ENCODE measurements at places on chromosomes 7 and 10.

GRCh38 chr7:75842836-75843446 lies 29.3 kb upstream of the CCL24 start:
- DNase-seq = peak; percentile 87

DNA sequence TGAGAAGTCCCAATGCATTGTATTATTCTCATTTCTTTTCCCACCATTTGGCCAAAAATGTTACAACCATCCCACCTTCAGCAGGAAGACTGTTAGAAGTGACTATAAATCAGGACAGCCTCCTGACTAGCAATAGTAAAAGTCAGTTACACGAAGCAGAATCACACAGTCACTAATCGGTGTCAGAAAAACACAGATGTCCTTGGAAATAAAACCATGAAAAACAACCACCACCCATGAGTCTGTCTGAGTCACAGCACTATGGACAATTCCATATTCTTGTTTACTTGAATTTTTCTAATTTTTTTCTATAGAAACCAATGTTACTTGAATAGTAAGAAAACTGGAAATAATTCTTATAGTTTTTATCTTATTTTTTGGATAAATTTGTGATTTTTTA lies 81.9 kb upstream of the FRMD4A start:
- no peak for DNase-seq

GRCh38 chr10:124692100-124692446 lies 52.1 kb downstream of the FAM53B start:
- DNase-seq = no peak

DNA sequence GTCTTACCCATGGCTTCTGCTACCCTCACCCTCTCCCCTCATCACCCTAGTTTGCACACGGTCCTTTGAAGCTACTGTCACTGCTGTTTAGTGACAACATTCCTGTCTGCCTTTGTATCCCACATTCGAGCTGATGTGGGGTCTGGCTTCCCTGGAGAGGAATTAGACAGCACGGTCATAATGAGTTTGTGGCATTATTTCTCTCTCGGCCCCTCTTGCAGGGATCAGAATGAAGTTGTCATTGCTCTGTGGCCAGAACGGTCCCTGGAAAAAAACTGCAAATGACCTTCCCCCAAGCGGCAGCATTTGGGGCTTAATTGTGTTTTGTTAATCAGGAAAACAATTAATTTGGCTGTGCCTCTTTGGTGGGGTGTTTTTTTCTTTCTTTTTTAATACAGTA lies 317.2 kb upstream of the PODXL start:
- DNase-seq = no peak

- DNase-seq = no peak
Observed at GRCh38 chr7:16264036-16264819, 157.1 kb downstream of the CRPPA start.

DNA sequence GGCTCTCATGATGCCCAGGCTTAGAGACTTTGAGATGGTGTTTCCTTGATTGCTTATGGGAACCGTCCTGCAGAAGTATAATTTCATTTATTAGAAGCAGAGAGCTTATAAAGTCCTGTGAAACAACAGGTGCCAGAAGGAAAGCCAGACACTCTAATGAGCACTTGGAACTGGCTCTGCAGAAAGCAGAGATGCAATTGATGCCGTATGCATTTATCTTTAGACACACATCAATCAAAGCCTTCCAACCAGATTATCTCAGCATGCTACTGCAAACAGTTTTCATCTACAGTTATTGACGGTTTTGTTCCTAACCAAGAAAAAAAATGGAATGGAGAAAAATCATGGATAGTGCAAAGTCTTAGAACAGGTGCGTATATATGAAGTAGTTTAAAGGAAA lies 371.7 kb upstream of the PRKCQ start:
- no peak for DNase-seq

DNA sequence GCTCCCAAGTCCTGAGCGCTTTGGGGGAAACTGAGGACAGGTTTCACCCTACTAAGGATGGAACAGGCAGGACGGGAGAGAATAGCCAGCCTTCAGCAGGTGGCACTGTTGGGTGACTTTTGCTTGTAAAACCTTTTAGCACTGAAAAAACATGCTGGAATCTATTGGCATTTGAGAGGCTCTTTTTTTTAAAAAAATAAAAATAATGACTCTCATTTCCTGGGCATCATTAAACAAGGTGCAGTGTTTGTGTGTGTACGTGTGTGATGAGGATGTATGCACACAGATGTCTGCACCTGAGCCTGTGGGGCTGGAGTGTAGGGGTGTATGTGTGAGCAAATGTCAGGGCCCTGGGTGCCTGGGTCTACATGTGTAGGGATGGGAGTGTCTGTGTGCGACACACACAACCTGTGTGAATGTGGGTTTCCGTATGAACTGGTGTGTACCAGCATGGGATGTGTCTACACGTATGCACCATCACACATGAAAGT lies 177.9 kb downstream of the RPS24 start:
- peak; percentile 24 for DNase-seq

DNA sequence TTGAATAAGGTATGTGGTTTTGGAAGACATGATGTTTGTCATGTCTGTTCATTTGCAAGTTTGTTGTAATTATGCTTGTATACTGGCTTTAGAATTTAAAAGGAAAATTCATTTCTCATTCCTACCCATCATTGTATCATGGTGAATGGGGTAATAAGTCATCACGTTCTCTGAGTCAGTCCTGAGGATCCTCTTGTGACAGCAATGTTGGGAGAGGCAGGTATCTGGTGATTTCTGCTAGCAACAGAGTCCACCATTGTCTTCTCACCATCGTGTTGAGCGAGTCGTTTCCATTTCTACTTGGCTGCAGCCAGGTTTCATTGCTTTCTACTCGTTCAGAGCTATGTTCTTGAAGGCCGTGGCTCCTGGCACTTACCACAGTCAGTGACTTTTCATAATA lies 16.3 kb downstream of the CUL1 start:
- DNase-seq = no peak

DNA sequence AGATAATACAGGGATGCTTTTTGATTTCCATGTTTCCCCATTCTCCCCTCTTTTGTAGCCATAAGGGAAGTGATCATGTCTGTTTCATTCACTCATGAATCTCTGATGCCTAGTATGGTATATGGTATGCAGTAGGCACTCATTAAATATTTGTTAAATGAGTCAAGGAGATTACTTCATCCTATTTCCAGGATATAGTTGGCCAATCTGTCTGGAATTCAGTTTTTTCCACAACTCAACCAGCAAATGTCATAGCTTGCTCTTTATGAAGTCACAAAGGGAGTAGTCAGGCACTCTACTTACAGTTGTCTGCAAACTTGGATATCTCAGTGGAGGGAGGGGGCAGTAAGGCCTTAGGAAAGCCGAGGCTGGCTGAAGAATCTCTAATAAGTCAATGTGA lies 853.6 kb downstream of the LRMDA start:
- DNase-seq = no peak

GRCh38 chr7:129468547-129468946 lies 33.8 kb upstream of the SMKR1 start:
- no peak for DNase-seq

DNA sequence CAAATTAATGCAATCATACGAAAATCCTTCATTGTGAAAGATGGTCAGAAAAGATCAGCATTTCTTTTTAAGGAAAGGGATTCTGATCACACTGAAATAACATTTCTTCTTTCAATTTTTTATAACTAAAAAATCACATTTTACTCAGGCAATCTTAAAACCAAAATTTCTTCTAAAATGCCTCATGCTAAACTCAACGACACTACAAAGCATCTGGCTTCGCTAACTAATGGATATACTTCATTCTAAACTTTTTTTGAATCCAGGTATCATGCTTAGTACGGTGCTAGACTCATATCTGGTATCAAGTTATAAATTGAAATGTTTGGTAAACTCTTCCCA lies 100.4 kb downstream of the CUBN start:
- no peak for DNase-seq

DNA sequence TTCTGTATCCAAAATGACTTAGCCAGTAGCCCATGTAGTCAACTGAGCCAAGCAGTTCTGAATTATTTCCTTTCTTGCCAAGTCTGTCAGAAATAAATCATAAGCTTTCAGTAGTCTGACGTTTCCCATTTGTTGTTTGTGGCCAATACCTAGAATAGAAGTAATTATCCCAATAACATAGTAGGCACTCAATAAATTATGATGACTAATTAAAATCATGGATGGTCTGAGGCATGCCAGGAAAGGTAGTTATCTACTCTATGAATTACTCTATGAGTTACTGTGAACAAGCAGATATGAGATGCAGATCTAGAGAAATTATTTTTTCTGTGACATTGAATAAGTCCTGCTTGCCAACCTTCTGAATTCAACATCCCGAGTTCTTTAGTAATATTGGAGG lies 2.3 kb downstream of the CABCOCO1 start:
- DNase-seq = no peak

DNA sequence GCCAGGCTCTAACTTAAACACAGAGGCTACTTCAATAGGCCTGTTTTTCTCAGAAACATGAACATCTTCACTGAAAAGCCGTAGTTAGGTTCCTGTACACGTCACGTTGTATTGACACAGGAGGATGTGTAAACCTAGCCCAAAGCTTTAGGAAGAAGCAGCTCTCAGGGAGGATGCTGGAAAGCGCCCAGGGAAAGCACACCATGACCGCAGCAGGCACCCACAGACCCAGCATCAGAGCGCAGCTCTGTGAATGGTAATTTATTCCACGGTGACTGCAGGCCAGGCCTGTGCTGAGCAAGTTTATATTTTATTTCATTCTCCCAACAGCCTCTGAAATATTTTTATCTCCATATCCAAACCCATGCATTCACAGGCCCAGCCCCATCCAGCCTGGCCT lies 51.1 kb downstream of the ASB13 start:
- DNase-seq = no peak

DNA sequence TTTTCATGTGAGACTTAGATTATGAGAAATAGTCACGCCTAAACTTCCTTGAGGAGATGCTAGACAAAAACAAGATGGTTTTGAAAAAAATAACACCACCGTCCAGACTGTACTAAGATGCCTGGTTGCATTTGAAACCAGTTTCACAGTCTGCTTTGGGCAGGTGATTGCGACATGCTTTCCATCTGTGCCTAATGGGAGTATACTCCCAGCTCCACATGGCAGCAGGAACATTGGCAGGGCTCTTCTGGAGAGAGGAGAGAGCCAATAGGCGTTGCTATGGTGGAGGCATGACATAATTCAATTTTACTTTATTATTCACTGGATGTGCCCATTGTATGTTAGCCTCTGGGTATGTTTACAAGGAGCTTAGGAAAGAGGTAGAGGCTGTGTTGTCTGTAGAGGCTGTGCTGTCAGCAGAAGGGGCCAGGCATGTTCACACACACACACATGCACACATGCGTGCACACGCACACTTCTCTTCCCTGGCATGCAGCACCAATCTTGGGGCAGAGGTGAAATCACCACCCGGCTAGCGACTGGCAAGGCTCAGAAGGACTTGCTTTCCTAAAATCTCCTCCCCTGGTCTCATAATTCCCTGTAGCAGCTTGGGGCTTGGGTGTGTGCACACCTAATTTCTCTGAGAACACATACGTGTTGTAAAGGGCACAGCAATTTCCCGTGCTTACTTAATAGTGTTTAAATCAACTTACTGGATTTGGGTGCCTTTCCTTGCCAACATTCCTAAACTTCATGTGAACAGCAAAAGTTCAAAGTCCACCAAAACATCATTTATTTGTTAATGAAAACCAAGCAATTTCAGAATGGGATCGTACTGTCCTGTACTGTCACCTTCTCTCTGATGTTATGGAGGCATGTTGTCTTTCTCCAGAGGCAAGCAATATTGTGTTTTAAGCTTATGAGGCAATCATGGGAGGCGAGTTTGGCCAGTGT lies 162.1 kb downstream of the TCF7L2 start:
- DNase-seq = no peak

- DNase-seq = no peak
Observed at GRCh38 chr10:108902619-108903285, 1020.6 kb downstream of the XPNPEP1 start.

GRCh38 chr7:7702826-7703225 lies 15.6 kb downstream of the RPA3 start:
- DNase-seq = no peak

- peak; percentile 63 for DNase-seq
Observed at GRCh38 chr10:63157845-63158624, 24.9 kb downstream of the NRBF2 start.

DNA sequence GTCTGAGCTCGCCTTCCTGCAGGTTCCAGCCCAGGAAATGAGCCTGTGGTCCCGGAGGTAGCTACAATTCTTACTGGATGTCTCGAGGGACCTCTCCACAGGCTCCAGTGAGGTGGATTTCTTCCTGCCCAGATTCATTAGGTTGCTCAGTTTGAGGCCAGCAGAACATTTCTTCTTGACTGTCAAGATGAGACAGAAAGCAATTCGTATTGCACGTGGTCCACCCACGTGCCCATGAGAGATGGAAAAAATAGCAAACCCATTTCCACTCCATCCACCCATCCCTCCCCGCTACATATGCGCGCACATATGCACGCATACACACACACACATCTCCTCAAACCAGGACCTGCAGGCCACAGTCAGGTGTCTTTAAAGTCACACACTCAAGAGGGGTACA lies 68.7 kb downstream of the VWA2 start:
- DNase-seq = no peak

DNA sequence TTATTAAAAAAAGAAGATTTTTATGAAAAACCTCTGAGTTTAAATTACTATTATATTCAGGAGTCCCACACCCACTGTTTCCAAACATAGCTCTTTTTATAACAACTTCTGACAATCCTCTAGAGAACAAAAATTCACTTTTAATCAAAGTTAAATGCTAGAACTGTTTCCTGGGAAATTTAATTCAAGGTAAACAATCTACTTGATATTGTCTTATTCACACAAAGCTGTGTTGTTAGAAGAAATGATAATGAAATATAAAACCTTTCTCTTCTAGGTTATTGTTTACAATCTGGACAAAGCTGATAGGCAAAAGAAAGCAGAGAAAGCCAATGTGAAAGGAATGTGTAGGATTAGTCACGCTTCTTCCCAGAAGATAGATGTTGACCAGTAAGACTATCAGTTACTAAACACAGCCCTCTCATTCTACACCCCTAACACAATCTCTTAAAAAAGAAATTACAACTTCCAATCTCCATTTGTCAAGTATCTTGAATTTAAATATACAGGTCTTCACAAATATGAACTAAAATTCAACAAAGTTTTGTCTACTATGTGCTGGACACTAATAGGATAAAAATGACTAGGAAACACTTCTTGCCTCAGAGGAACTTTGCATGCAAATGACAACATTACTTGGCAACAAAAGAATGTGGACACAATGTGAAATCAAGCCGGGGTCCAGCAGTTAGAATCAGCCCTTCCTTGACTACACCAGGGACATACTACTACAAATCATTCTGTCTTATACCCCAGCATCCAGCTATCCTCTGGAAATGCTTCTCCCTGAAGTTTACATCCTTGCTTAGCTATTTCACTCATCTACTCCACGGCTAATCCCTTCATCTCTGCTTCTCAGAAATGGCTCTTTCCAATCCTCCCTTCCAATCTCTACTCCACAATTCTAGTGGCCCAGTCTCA lies 123.7 kb downstream of the IMMP2L start:
- peak; percentile 9 for DNase-seq

- no peak for DNase-seq
Observed at GRCh38 chr7:130894909-130895750, 161.1 kb upstream of the KLF14 start.

- no peak for DNase-seq
Observed at GRCh38 chr10:7297094-7297493, 113.7 kb downstream of the SFMBT2 start.

All from COLO829 (cell line).